ENCODE measurements at places on chromosomes 5 and 9.

DNA sequence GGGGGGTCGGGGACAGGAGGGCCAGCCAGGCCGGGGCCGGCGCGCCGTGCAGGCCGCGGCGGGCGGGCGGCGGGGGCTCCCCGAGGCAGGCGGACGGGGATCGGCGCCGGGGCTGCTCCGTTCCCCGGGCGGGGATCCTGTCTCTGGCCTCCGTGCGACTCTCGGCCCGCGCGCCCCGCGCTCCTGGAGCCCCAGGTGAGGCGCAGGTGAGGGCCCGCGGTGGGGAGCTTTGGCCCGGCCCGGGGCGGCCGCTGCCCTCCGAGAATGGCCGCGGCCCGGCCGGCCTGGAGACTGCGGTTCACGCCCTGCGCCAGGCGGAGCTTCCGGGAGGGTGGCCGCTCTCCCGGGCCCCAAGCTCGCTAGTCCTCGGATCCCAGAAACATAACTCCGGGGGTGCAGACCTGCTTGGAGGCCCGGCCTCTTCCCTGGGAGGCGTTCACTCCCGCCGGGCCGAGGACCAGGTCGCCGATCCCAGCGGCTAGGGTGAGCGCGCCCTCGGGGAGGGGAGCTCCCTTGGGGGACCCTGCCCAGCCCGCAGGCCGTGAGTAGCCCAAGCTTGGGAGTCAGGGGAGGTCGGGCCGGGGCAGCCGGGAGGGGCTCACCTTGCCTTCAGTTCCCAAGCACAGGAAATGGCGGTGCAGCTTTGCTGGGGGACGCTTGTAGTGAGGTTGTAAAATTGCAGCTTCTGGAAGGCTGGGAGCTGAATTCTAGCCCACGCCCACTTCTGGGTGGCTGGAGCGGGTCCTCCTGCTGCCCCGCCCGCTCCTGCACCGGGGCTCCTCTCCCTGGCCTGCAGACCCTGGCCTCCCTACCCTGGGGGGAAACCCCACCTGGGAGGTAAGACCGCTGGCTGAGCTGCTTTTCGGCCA lies 723 bp downstream of the PPP1R26 start:
- no peak for DNase-seq

DNA sequence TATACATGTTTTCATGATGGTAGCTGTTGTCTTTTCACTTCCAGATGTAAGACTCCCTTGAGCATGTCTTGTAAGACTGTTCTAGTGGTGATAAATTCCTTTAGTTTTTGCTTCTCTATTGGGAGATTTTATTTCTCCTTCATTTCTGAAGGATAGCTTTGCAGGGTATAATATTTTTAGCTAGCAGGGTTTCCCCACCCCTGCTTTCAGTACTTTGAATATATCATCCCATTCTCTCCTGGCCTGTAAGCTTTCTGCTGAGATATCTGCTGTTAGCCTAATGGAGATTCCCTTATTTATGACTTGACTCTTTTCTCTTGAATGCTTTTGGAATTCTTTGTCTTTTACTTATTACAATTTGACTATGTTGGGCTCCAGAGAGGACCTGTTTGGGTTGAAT lies 211.0 kb downstream of the GDNF start:
- DNase-seq, result no peak

DNA sequence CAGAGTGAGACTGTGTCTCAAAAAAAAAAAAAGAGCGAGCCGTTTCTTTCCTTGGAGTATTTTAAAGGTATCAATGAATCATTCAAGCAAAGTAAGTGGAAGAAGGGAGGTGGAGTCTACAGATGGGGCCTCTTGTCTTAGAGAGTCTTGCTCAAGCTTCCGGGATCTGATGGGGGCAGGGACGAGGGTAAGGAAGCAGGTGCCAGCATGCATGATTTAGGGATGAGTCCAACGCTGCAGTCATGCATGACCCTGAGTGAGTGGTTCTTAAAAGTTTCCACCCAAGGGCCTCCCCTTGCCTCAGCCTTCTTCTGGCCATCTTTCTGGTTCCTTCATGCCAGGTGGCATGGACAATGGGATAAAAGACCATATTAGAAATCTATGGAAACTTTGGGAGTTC lies 79.6 kb downstream of the MYO10 start:
- no peak for DNase-seq

DNA sequence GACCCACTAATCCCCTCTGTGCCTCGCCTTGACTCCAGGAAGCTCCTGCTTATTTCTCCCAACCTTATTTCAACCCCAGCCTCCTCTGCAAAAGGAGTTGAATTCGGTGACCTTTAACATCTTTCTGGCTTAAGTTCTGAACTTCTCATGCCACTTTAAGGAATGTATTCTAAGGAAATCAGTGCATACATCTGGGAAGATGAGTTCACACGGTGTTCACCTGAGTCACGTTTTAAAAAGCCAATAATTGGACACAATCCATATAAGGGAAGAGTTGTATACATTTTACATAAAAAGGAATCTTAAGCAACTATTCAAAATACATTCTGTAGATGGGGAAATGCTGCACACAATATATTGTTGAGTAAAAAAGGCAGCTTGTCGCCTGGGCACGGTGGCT lies 33.2 kb downstream of the FAT2 start:
- DNase-seq, result no peak
